ENCODE measurements at places on chromosomes 5 and 9.

DNA sequence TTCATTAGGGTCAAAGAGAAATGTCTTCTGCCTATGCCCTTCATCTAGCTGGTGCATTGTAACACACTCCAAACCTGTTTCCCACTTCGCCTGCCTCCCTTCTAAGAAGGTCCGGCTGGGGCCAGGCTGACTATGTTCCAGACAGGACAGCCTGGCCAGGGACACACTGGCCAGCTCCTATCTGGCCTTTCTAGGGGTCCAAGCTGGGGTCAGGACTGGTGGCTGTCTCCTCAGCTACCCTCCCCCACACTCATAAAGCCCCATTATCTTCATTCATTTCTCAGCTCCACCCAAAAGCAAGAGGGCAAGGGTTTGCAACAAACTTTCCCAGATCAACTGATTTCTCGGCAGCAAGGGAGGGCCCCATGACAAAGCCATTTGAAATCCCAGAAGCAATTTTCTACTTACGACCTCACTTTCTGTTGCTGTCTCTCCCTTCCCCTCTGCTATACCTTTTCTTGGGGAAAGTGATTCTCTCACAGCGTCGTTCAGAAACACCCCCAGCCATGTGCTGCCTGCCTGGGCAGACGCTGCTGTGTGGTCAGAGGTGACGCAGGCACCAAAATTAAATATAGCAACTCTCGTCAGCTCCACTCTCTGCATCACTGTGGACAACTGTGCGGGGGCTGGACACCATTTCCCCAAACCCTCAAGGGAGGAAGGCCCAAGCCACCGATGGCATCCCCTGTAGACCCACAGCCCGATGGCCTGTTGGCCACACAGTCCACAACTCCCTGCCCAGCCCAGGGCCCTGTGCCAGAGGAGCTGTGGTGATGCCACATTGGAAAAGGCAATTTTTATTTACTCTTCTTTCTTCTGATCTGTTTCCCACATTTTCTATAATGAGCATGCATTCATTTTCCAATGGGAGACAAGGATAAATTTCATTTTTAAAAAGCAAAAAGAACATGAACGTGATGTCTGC, 6.1 kb downstream of the IL13 start:
- no peak for DNase-seq

DNA sequence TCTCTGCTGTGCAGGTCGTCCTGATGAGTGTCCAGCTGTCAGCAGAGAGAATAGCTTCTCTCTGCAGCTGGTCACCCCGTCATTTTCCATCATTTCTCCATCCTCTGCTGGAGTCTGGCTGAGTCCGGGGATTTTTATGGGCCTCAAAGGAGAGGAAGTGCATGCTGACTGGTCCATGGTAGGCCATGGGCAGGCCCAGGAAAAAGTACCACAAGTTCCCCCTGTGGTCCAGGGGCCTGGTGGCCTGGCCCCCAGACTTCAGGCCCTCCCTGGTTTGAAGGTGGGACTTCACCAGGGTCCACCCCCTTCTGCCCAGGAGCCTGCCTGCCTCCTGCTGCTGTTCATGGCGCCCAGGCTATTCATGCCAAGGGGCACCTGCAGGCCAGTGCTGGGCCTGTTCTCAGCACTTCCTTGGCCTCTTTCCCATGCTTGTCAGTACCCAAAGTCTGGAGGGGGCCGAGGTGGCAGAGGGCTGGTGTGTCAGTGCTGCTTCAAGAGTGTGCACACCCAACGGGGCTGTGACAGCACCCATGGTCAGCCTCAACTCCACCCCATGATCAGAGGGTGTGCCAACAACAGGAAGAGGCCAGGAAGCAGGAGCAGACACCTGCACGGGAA, 7.3 kb upstream of the MTMR12 start:
- no peak for DNase-seq

DNA sequence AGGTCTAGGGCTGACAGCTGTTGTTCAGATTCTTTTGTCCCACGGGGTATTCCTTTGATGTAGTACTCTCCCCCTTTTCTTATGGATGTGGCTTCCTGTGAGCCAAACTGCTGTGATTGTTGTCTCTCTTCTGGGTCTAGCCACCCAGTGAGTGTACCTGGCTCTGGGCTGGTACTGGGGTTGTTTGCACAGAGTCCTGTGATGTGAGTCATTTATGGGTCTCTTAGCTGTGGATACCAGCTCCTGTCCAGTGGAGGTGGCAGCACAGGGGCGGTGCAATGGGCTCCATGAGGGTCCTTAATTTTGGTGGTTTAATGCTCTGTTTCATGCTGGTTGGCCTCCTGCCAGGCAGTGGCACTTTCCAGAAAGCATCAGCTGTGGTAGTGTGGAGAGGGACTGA, 161.3 kb downstream of the CAVIN4 start:
- no peak for DNase-seq

GRCh38 chr9:138095813-138096518, 218.4 kb downstream of the CACNA1B start:
- no peak for DNase-seq
